NCI-H2171 (cell line): ENCODE measurements at places on chromosomes 7 and 10.

DNA sequence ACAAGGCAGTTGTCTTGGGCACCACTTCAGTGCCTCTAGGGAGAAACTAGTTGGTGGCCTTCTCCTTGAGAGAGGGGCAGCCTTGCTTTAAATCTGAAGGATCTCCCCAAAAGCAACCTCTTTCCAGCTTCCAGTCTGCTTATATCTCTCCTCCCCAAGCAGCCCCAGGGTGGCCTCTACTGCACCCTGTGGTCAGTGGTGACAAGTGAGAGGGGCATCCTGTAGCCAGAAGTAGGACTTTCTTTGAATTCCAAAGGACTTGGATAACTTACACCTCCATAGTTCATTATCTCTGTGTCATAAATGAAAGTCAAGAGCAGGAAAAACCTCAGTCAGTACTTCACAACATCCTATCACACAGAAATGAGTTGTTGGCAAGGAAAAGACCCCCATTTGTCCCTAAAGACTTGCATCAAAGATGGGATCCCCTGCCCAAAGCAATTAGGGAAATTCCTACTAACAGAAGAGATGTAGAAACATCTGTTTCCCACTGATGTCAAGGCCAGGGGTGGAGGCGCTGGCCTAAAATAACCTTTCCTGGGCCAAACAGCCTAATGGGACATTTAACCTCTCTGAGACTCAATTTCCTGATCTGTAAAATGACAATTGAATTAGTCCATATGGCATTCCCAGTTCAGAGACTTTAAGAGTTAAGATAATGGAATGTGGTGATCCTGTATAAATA is 44.0 kb upstream of the ANKRD1 start:
- DNase-seq, result no peak

DNA sequence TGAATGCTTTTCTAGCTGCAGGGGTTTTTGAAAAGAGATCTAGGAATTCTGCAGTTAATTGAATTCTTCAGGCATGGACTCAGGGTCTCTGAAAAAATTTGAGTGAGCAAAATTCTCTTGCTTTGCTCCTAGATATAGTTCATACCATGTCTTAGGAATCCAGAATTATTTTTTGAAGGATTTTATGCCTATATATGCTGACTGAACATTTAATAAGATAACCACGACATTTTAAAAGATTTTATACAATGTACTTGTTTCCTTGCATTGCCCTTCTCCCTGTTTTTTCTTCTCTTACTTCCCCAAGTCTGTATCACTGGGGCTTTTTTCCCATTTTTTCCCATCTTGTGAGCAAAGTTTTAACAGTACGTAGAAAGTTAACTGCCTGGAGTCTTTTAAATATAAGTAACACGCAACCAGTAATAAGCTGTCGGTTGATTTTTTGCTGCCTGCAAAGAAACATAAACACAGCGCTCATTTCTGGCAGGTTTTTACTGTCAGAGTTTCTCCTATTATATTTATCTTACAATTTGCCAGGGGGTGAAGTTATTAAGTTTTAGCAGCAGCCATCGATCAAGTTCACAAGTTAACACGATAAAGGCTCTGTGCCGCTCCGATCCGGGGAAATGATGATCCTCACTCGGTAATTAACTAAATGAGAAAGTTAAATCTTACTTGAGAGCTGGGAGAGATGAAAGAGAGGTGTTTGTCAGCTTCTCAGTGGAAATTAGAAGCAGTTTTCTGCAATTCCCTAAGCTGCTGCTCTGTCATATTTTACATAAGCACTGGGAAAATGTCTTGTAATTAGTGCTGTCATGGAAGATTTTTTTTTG is 81.0 kb downstream of the POLL start:
- DNase-seq, result no peak

- no peak for DNase-seq
Measured at GRCh38 chr7:138813945-138814344, 15.9 kb upstream of the ATP6V0A4 start.

GRCh38 chr7:120785095-120785494 is 72.8 kb downstream of the TSPAN12 start:
- no peak for DNase-seq

GRCh38 chr7:87598234-87599009 is 2.3 kb downstream of the ABCB1 start:
- DNase-seq, result no peak

- no peak for DNase-seq
Measured at GRCh38 chr7:10767771-10768170, 205.9 kb upstream of the PHF14 start.

- DNase-seq, result no peak
Measured at GRCh38 chr7:100892364-100893317, 3.0 kb downstream of the ACHE start.

GRCh38 chr10:119216127-119216526 is 8.8 kb downstream of the GRK5 start:
- no peak for DNase-seq

GRCh38 chr10:52376694-52377354 is 62.7 kb downstream of the DKK1 start:
- no peak for DNase-seq

DNA sequence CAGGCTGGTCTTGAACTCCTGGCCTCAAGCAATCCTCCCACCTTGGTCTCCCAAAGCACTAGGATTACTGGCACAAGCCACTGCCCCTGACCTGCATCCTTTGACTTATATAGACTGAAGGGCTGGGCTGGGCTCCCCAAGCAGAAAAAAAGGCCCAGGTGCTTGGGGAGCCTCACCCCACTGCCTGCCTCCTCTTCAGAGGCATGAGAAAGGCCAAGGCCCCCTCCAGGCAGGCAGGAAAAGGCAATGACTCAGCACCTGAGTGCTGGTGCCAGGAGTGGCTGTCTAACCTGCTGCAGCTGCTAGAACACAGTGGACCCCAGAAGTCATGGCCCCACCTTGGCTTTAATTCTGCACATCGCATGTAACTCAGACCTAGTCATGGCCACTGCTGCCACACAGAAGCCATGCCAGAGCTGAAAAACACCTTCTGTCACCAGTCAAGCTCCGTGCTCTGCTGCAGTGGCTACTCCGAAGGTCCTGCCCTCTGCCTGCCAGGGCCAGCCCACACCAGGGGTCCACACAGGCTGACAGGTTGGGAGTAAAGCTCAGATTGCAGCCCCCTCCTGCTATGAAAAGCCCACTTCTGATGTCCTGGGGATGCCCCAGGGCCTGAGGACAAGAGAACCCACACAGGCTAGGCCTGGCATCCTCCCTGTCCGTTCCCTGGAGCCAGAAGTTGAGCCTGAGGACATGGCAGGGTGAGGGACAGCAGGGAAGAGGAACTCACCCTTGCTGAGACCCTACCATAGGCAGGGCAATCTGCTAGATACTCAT is 48.5 kb downstream of the GRID1 start:
- no peak for DNase-seq

DNA sequence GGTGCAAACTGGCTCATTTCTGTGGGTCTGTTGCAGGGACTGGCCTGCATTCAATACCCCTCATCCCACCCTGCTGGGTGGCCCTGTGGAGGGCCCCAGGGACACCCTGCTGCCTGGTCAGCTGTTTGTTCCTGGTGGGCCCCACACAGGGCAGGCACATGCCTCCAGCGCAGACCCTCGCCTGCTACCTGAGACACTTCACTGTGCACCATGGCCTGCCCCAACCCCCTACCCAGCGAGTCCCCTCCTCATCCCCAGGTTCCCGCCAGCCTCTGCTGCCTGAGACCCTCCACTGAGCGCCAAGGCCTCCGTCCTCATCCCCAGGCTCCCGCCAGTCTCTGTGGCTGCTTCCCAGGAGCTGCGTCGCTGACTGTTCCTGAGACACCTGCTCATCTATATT is 16.8 kb downstream of the GPR146 start:
- DNase-seq, result no peak

GRCh38 chr7:123958186-123958703 is 33.2 kb downstream of the SPAM1 start:
- no peak for DNase-seq

DNA sequence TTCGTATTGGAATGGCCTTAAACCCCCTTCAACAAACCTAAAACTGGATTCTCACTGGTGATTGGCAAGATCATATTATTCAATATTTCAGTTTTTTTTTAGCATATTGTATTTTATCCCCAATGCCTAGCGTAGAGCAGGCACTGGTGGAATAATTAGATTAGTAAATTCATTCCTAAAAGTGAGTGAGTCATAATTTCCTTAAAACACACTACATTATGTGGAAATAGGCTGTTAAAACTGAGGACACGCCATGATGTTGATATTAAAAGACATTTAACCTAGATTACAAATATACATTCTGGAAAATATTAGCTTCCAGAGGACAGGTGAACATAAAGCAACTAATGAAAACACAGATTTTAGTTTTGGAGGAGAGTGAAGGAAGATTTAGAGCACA is 463.9 kb downstream of the PARD3 start:
- DNase-seq, result no peak

DNA sequence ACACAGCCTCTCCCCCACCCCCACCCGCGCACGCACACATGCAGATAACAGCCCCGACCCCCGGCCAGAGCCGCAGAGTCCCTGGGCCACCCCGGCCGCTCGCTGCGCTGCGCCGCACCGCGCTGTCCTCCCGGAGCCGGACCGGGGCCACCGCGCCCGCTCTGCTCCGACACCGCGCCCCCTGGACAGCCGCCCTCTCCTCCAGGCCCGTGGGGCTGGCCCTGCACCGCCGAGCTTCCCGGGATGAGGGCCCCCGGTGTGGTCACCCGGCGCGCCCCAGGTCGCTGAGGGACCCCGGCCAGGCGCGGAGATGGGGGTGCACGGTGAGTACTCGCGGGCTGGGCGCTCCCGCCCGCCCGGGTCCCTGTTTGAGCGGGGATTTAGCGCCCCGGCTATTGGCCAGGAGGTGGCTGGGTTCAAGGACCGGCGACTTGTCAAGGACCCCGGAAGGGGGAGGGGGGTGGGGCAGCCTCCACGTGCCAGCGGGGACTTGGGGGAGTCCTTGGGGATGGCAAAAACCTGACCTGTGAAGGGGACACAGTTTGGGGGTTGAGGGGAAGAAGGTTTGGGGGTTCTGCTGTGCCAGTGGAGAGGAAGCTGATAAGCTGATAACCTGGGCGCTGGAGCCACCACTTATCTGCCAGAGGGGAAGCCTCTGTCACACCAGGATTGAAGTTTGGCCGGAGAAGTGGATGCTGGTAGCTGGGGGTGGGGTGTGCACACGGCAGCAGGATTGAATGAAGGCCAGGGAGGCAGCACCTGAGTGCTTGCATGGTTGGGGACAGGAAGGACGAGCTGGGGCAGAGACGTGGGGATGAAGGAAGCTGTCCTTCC is 620 bp downstream of the EPO start:
- no peak for DNase-seq

DNA sequence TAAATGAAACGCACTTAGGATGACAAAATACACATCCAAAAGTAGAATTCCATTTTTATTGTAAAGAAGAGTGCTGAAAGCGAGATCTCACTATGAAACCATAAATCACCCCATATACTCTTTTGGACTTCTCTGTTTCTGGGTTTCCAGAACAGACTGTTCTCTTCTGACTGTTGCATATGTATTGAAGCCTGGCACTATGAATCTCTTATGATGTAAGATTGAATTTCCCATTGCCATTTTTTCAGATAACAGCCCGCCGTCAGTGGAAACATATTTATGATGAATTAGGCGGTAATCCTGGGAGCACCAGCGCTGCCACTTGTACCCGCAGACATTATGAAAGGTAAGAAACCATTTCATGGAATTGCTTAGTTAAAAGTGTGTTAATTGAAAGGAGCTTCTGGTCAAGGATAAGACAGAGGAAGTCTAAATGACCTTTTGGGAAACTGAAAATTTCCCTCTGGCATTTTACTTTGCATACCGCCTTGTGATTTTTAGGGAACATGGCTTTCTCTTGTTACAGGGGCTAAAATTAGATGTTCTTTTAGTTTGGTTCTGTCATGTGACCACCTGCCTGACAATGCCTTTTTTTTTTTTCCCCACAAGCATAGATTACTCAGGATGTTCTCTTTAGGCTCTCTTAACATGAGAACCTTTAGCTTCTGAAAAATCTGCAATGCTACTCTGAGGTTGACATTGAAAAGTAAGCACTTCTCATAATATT is 168.1 kb downstream of the ARID5B start:
- no peak for DNase-seq

DNA sequence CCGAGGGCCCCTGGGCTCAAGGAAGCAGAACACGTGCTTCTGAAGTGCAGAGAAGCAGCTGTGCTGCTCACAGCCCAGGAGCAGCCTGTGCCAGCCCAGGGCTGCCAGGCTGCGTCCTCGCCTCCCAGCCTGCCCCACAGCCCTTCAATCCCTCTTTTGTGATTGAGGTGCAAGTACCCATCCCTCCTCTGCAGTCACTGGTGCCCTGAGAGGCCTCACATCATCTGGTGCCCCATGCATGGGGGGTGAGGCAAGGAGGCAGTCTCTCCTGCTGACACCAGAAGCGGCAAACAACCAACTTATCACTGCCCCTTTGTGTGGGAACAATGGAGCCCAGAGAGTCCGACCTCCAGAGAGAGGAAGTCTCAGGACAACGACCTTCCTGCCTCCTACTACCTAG is 49.8 kb upstream of the FGFR2 start:
- DNase-seq, result no peak

- DNase-seq, result no peak
Measured at GRCh38 chr10:95247200-95247880, 43.5 kb downstream of the PDLIM1 start.

GRCh38 chr7:24786941-24787340 is 29.7 kb upstream of the GSDME start:
- no peak for DNase-seq

- no peak for DNase-seq
Measured at GRCh38 chr7:88689821-88690220, 69.7 kb upstream of the ZNF804B start.

- DNase-seq, result no peak
Measured at GRCh38 chr7:30795161-30795948, 24.1 kb downstream of the MINDY4 start.

DNA sequence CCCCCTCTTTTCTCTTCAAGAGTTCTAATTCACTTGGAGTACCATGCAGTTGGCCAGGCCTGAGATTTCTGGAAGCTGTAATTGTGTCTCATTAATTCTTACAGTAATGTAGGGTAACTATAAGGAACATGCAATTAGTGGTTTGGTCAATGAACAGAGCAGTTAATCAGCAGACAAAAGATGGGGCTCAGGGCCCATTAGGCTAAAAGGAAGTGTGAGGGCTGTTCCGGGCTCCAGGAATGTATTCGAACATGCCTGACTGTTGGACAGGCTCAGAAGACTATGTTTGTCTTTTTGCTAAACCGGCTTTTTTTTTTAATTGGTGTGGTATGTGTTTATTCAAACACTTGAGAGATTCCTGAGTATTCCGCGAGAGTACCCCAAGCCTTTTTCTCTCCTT is 42.5 kb upstream of the FZD8 start:
- no peak for DNase-seq

GRCh38 chr10:84654671-84655070 is 326.3 kb downstream of the CCSER2 start:
- DNase-seq, result no peak
